Muscle of leg (tissue), 16 donors: ENCODE measurements at places on chromosomes 16 and 17. TPM values are rescaled to one million over a fixed set of nuclear protein-coding genes. Genes with fewer than 3 reads are reported as not detected.

ZSCAN10 gene
- total RNA-seq, result 0.13 TPM

USB1 gene
- total RNA-seq, result 5.0 TPM

HOXB3 gene
- 4.7 TPM for total RNA-seq

NLRP1 gene
- 63.9 TPM for total RNA-seq

HBA2 gene
- total RNA-seq, result 926 TPM

C17orf58 gene
- total RNA-seq, result 14.0 TPM

GDPD3 gene
- total RNA-seq, result 3.3 TPM

SPEM2 gene
- total RNA-seq, result not detected

USH1G gene
- not detected for total RNA-seq

PARN gene
- total RNA-seq, result 13.6 TPM

SOX9 gene
- 2.8 TPM for total RNA-seq

C1QTNF1 gene
- total RNA-seq, result 10.8 TPM

EPX gene
- total RNA-seq, result 0.09 TPM

PITPNC1 gene
- total RNA-seq, result 8.6 TPM

SEPTIN1 gene
- 0.18 TPM for total RNA-seq

PRSS27 gene
- 0.75 TPM for total RNA-seq

BEAN1 gene
- 0.40 TPM for total RNA-seq

OR2C1 gene
- 0.35 TPM for total RNA-seq

DNAH2 gene
- total RNA-seq, result 4.6 TPM

CD300LB gene
- 0.04 TPM for total RNA-seq

C16orf96 gene
- total RNA-seq, result 0.53 TPM

TTLL6 gene
- total RNA-seq, result not detected

CFAP52 gene
- total RNA-seq, result not detected

SLFN13 gene
- total RNA-seq, result 2.7 TPM

NLRC3 gene
- total RNA-seq, result 0.58 TPM

TUFM gene
- total RNA-seq, result 87.9 TPM

CTRB1 gene
- total RNA-seq, result 0.75 TPM

CHST4 gene
- total RNA-seq, result 0.04 TPM

KRT34 gene
- not detected for total RNA-seq
